Stimulated activated CD4-positive, alpha-beta T cell treated with anti-CD3 and anti-CD28 coated beads, Interleukin-2, amount 100 ng/mL, for 24 hours (primary cell): ENCODE measurements at places on chromosomes 1 and 21.

- no peak for DNase-seq
These were observed 940 bp downstream of the NES start for GRCh38 chr1:156676114-156676819.

GRCh38 chr1:223756806-223757700 lies 44.7 kb downstream of the CAPN2 start:
- no peak for DNase-seq

DNA sequence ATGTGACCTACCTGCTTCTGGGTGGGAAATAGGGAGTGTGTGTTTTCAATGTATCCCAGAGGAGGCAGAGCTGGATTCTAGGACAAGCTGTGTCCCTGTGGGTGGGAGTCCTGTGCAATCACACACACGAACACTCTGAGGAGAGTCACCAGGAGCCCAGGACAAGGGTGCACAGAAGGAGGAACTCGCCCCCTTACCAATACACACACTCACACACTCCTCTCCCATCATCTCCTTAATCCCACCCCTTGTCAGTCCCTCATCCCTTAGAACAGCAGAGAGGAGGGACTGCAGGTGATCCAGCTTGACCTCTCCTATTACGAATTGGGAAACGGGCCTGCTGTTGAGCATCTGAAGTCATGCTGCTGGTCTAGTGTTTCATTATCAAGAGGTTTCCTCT lies 8.5 kb upstream of the MYBPHL start:
- no peak for DNase-seq

- no peak for DNase-seq
These were observed at the start of gene CCDC27 for GRCh38 chr1:3752400-3752945. CCDC27 (plus strand) TSS chr1:3752450; CDS start chr1:3752482, 32 bp downstream.

DNA sequence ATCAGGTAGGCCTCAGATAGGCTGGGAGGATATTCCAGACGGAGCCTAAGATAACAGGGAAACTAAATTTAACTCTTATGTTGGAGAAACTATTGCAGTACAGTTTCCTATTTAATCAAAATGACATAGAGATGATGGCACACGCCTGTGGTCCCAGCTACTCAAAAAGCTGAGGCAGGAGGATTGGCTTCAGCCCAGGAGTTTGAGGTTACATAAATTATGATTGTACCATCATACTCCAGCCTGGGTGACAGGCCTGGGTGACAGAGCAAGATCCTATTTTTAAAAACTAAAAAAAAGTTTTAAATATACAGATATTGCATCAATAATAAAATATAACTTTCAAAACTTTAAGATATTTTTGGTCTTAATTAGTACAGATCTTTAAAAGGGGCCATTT lies 25.2 kb upstream of the TAL1 start:
- no peak for DNase-seq

DNA sequence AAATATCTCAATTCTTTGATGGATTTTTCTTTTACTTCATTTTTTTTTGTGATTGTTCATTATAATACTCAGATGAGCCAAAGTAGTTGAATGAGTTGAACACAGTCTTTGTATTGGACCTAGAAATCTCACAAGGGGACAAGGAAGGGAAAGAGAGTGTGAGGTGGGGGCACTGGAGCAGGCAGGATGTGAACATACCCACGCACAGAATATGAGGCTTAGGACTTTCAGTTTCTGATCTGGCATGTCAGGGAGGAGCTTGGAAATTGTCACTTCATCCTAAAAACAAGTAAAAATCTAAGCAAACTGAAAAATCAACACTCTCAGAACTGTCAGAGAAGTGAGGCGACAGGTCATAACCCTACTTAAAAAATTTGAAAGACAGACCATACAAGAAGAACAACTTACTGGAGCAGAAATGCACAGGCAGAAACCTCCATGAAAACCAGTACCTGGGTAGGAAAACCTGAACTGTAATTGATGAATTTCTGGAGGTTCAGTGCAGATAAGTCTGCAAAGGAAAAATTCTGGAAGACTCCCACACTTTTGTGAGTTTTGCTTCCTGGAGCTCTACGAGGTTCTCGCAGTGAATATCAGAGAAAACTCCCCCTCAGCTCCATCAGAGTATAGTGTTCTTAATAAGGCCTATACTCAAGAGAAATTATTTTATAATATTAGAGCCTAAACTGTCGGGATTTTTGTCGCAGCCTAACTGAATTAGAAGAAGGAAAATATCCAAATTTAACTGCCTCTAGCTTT lies 3.6 kb upstream of the PTGS2 start:
- DNase-seq, result no peak

- DNase-seq, result no peak
These were observed 132.6 kb downstream of the ETS2 start for GRCh38 chr21:38938343-38938742.

DNA sequence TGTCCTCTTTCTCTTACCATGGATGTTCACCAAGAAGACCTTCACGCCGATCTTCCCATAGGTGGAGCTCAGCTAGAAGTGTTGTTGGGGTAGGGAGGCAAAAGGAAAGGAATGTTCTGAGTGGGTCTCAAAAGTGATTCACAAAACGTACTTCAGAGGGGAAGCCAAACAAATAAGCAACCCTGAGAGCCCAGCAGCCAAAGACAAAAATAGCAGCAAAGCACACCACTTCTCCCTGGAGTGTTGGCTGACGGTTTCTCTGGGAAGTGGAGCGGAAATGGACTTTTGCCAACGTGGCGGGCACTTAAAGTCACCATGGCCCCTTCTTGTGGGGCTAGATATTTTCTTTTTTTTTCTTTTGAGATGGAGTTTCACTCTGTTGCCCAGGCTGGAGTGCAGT lies 23.1 kb downstream of the SLC26A9 start:
- no peak for DNase-seq
